Activated B cell treated with CpG ODN at 0.5 μM for 24 hours (primary cell): ENCODE measurements at places on chromosomes 4 and X. TPM values are rescaled to one million over a fixed set of nuclear protein-coding genes. Genes with fewer than 3 reads are reported as not detected.

PRPS2 gene
- total RNA-seq = 33.9 and 37.7 TPM in 2 replicates

PDGFC gene
- not detected in 2 replicates for total RNA-seq

PDK3 gene
- total RNA-seq = 13.6 and 13.9 TPM in 2 replicates

MAPK10 gene
- 0.20 and 0.75 TPM in 2 replicates for total RNA-seq

NPNT gene
- not detected in 2 replicates for total RNA-seq

XPNPEP2 gene
- total RNA-seq = 0.07 TPM in 2 replicates

DNA sequence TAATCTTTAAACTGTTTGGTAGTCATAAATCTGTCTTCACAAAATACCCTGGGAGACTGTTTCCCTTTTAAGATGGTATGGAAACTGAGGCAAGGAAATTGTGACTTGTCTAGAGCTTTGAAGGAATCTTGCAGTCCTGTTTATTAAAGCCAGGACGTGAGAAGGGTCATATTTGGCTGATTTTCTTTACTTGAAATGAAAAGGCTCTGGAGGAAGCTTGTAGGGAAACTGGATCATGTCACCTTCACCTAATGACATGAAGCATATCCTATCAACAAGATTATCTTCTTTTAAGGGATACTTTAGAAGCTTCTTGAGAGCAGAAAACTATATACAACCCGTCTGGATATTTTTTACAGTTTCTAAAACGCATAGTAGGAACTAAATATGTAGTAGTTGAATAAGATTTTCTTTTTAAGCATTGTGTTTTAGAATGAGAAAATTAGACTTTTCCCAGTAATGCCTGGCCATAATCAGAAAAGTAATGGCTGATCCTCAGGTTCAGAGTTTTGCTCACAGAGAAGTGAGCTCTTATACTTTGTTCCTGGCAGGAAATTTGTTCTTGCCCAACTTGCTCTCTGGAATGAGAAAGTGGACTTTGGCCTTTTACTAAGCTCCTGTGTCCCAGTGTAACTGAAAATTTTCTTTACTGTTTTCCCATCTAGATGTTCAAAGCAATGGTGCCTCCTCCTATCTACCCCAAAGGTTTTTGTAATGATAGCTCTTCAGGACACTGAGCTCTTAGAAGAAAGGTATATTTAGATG lies 136.8 kb upstream of the AFF2 start:
- no peaks in the 10 kb centered on the region for H3K27me3 ChIP-seq
- H3K4me1 ChIP-seq = peaks cover 2% of the 10 kb centered on the region
- DNase-seq = no peak
- H3K36me3 ChIP-seq = no peaks in the 10 kb centered on the region
- no peak overlapping the region for H3K27ac ChIP-seq
- no peak overlapping the region for H3K4me3 ChIP-seq

GRCh38 chr4:71126719-71127118 lies 133.3 kb downstream of the DCK start:
- H3K4me1 ChIP-seq = no peaks in the 10 kb centered on the region
- no peak overlapping the region for H3K27ac ChIP-seq
- DNase-seq = no peak
- H3K36me3 ChIP-seq = no peaks in the 10 kb centered on the region

GRCh38 chr4:121863799-121864198 lies 6.5 kb downstream of the BBS7 start:
- peaks cover under 1% of the 10 kb centered on the region for H3K4me1 ChIP-seq
- no peaks in the 10 kb centered on the region for H3K27me3 ChIP-seq
- peaks cover 22% of the 10 kb centered on the region for H3K36me3 ChIP-seq
- H3K4me3 ChIP-seq = no peak overlapping the region
- DNase-seq = no peak

DNA sequence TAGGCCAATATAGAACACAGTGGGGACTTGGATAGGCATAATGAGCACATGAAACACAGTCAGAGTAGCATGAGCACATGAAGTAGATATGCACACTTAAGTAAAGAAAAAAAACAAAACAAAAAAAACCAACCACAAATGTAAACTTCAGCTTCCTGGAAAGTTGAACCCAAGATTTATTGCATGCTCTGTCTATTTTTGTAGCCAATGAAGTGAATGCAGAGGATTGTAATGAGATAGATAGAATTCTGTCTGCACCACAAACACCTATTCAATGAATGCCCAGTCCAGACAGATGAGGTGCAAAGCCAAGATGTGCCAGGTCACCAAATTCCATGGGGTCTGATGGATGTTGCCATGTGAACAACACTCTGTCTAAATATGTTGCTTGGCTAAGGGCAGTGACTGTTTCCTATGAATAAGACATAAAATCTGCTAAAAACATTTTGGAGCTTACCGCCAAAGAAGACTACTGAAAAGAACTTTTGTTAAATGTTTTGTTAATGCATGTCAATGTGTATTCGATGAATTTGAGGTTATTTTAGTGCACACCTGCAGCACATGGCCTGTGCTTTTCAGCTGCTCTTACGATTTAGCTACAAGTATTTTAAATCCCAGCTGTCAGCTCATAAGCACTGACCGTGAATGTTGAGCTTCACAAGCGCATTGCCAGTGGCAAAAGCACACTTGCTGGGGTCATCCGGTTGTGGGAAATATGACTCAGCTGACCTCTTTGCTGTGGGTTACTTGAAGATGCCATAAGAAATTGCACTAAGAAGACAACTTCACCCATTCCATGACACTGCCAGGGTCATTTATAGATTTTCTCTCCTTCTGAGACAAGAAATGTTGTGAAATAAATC lies 374.8 kb upstream of the GNPDA2 start:
- no peak for DNase-seq
- no peak overlapping the region for H3K27ac ChIP-seq
- no peaks in the 10 kb centered on the region for H3K4me1 ChIP-seq
- H3K27me3 ChIP-seq = no peaks in the 10 kb centered on the region

- no peaks in the 10 kb centered on the region for H3K27me3 ChIP-seq
- no peak overlapping the region for H3K4me3 ChIP-seq
- DNase-seq = no peak
- no peaks in the 10 kb centered on the region for H3K36me3 ChIP-seq
Observed at GRCh38 chrX:109184506-109185139, 297.3 kb downstream of the GUCY2F start.

- no peak for DNase-seq
- no peaks in the 10 kb centered on the region for H3K4me1 ChIP-seq
- H3K4me3 ChIP-seq = no peak overlapping the region
- H3K36me3 ChIP-seq = no peaks in the 10 kb centered on the region
- no peaks in the 10 kb centered on the region for H3K27me3 ChIP-seq
Observed at GRCh38 chr4:177558995-177559394, 116.8 kb upstream of the AGA start.

DNA sequence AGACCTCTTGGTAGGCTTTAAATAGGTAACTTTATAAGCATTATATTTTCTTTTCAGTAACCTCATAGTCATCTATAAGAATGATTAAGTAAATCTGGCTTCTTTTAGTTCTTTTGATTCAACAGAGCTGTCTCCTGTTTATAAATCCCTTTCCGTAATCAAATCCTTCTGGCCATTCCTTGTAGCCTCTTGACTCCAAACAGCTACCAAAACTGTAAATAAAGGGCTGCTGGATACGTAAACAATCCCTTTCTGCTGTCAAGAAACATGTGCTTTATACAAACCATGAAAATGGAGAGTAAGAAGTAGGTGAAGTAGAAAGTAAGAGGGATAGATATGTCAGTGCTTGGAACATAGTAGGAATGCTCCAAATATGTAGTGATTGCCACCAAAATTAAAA lies 183.2 kb upstream of the CASK start:
- H3K27ac ChIP-seq = no peak overlapping the region
- no peak for DNase-seq
- peaks cover 10% of the 10 kb centered on the region for H3K4me1 ChIP-seq
- no peaks in the 10 kb centered on the region for H3K27me3 ChIP-seq
- H3K36me3 ChIP-seq = no peaks in the 10 kb centered on the region
- H3K4me3 ChIP-seq = no peak overlapping the region

- no peak overlapping the region for H3K4me3 ChIP-seq
- no peak for DNase-seq
- H3K4me1 ChIP-seq = no peaks in the 10 kb centered on the region
- H3K27ac ChIP-seq = no peak overlapping the region
- no peaks in the 10 kb centered on the region for H3K27me3 ChIP-seq
- no peaks in the 10 kb centered on the region for H3K36me3 ChIP-seq
Observed at GRCh38 chr4:129384974-129385373, 289.0 kb downstream of the C4orf33 start.

DNA sequence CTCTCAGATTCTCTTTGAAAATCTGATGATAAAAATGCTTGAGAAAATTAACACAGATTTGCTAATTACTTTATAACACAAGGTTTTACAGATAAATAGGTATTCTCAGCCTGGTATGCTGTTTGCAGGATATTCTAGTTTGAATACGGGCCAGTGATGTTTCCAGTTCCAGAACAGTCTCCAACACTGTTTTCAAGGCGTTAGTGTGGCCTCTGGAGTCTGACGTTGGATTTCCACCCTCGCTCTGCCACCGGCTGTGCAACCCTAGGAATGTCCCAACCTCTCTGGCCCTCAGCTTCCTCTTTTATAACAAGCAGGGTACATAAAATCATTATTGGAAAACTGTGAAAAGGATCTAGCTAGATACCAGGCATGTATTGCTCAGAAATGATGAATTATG lies 23.8 kb upstream of the CYP4V2 start:
- no peaks in the 10 kb centered on the region for H3K36me3 ChIP-seq
- DNase-seq = no peak
- no peak overlapping the region for H3K4me3 ChIP-seq
- H3K27ac ChIP-seq = no peak overlapping the region
